SK-MEL-5 (cell line): ENCODE measurements at places on chromosomes 7 and 10. TPM values are rescaled to one million over a fixed set of nuclear protein-coding genes. Genes with fewer than 3 reads are reported as not detected.

The RTKN2 gene
- total RNA-seq = 0.98 and 1.4 TPM in 2 replicates

The PTPRZ1 gene
- 36.8 and 39.0 TPM in 2 replicates for total RNA-seq

The AS3MT gene
- total RNA-seq = 0.13 and 0.21 TPM in 2 replicates

The NPTX2 gene
- total RNA-seq = 0.56 and 0.58 TPM in 2 replicates

The SLC26A4 gene
- total RNA-seq = 16.7 and 17.9 TPM in 2 replicates

The DNAH11 gene
- total RNA-seq = 0.40 and 1.7 TPM in 2 replicates

The HOXA9 gene
- not detected in 2 replicates for total RNA-seq

The STARD3NL gene
- total RNA-seq = 115 and 125 TPM in 2 replicates
